ENCODE measurements at places on chromosomes 3 and 15. TPM values are rescaled to one million over a fixed set of nuclear protein-coding genes. Genes with fewer than 3 reads are reported as not detected.

The RBP2 gene
- total RNA-seq, result not detected

The FOXB1 gene
- not detected for total RNA-seq

The DUOXA1 gene
- 50.6 TPM for total RNA-seq

The BDH1 gene
- 15.0 TPM for total RNA-seq

The TTC21A gene
- 0.34 TPM for total RNA-seq

The SLC24A1 gene
- 8.0 TPM for total RNA-seq

The TMF1 gene
- 49.7 TPM for total RNA-seq

The ISG20 gene
- total RNA-seq, result 4.8 TPM

The ARL14 gene
- total RNA-seq, result under 0.01 TPM

The GOLGA6A gene
- 0.07 TPM for total RNA-seq

The CMTM8 gene
- total RNA-seq, result 1.4 TPM

The EFCAB12 gene
- under 0.01 TPM for total RNA-seq

The SCAP gene
- total RNA-seq, result 123 TPM

The CADPS gene
- total RNA-seq, result 0.14 TPM

The ZPLD1 gene
- total RNA-seq, result 0.07 TPM

The USP13 gene
- 2.1 TPM for total RNA-seq

The MUC4 gene
- total RNA-seq, result not detected

The MUC13 gene
- not detected for total RNA-seq

The ALS2CL gene
- 81.4 TPM for total RNA-seq

The CHRNA3 gene
- not detected for total RNA-seq

The CIB2 gene
- 5.6 TPM for total RNA-seq

The REC114 gene
- total RNA-seq, result not detected

The MYLK gene
- 26.0 TPM for total RNA-seq

The SNTN gene
- total RNA-seq, result not detected

The SI gene
- total RNA-seq, result not detected

The BSN gene
- total RNA-seq, result 0.07 TPM

The GALNT15 gene
- total RNA-seq, result 0.07 TPM

The ZKSCAN7 gene
- 7.8 TPM for total RNA-seq

The FBXL2 gene
- 20.6 TPM for total RNA-seq

The IL17RE gene
- total RNA-seq, result 1.4 TPM

The ALDH1A2 gene
- total RNA-seq, result 0.85 TPM

The SRGAP3 gene
- 11.3 TPM for total RNA-seq

The KBTBD8 gene
- 4.1 TPM for total RNA-seq

The SYNM gene
- 0.68 TPM for total RNA-seq

The SST gene
- total RNA-seq, result not detected

The SEMA3F gene
- 205 TPM for total RNA-seq

The NRROS gene
- total RNA-seq, result 0.07 TPM

The SMCO1 gene
- total RNA-seq, result not detected

The TMEM115 gene
- 33.0 TPM for total RNA-seq

The TM4SF1 gene
- total RNA-seq, result 121 TPM

The PLCB2 gene
- not detected for total RNA-seq

The ANKRD63 gene
- total RNA-seq, result not detected

Data from nasal cavity respiratory epithelium epithelial cell of viscerocranial mucosa (primary cell).